Stimulated activated CD8-positive, alpha-beta memory T cell treated with anti-CD3 and anti-CD28 coated beads, Interleukin-4, amount 100 ng/mL, for 24 hours (primary cell): ENCODE measurements at places on chromosomes 6 and 20.

DNA sequence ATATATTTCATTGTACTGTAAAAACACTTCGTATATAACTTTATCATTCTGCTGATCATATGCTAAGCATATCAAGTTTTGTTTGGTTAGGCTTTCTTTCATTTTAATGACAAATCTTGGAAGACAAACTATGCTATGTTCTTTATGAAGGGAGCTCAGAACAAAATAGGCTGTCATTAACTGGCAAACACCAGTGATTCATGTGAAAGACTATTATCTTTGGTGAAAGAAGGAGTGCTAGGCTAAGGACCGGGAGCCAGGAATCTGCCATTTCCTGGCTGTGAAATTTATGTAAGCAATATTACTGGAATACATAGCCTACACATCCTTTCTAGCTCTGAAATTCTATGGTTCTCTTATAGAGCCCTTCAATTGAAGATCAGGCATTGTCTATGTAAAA is 136.2 kb upstream of the CCN2 start:
- no peak for DNase-seq

DNA sequence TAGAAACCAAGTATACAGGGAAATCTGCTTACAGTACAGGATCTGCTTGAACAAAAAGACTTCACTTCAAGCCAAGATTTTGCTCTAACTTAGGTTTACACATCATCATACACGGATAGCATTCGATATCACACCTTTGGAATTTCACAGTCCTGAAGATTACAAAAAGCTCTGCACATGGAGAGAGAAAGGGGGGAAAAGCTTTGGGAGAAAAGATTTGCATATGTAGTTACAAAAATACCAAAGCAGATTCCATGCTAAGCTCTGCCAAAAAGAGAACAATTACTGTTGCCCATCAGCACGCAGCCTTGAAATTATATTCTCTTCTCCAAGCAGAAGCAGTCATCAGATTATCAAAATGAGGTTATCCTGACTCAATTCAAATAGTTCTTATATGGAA is 62.0 kb downstream of the HIVEP2 start:
- DNase-seq, result no peak

DNA sequence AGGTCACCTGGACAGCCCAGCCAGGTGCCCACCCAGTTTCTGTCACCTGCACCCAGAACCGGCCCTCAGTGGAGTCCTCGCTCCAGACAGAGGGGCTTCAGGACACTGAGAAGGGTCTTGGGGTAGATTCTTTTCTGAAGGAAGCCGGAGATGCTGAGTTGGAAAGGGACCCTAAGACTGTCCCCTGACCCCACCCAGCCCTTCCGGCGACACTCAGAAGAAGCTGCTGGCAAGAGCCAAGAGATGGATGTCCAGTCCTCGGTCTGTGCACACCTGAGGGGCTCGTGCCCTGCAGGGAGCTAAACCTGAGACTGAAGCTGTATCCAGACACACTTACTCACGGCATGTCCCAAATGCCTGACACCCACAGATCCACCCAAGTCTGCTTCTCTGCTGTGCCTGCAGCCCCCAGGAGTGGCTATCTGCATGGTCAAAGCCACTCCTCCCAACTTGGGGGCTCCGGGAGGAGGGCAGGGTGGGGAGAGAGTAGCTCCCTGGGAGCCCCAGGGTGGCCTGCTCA is 20.2 kb downstream of the NTSR1 start:
- no peak for DNase-seq

DNA sequence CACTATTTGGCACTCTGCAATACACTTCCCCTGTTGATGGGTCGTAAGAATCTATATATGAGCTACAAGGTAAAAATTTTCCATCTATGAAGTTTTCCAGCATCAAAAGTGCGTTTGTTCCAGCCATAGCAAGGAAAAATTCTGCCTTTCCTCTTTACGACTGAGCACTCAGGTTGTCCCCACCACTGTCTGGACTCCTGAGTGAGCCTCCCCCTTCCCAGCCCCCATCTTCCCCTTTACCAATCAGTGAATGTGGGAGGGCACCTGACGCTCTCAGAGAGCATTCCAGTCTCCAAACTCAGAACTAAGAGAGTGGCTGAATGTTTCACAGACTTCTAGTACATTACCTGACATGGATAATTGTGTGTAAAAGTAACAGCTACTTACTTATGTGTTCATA is at the start of gene ALDH8A1:
ALDH8A1 (minus strand) TSS at position 175 of the 400 bp plus-strand sequence; CDS start at position 127, 48 bp downstream.
- no peak for DNase-seq

DNA sequence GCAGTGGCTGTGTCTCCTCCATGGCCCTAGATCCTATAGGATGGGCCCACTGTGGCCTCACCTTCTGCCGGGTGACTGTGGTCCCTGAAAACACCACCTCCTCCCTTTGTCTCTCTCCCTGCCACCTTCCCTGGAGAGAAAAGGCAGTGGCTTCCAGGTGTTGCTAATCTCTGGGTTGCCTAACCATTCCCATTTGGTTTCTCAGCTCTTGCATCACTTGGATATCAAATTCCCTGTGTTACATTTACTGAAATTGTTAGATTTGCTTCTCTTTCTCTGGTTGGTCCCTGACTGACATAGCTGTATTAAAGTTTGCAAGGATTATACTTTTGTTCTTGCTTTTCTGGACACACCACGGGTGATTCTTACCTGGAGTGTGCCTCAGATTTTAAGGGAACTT is 9.3 kb upstream of the ZFP64 start:
- no peak for DNase-seq

- no peak for DNase-seq
Measured at GRCh38 chr6:147691446-147691845, 183.0 kb downstream of the SAMD5 start.
